OCI-M1 (cell line): ENCODE measurements at places on chromosomes 2 and 18.

DNA sequence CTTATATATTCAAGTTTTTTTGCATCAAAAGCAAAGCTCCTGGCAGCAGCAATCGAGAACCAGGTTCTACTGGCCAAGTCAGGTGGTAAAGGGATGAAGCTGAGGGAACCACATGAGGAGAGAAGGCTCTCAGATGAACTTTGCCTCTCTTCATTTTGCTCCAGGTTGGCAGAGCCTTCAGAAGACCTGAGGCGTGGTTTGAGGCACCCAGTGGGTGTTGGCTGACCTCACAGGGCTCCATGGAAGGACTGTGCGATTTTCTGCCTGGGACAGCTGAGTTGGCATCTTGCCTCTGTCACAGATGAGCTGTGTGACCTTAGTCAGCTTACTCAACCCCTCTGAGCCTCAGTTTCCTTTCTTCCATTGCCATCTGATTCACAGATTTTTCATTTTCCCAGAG is 89.0 kb downstream of the INSIG2 start:
- DNase-seq, result no peak

GRCh38 chr2:1136846-1137245 is 186.2 kb downstream of the SNTG2 start:
- no peak for DNase-seq

GRCh38 chr2:238100821-238101771 is 956 bp downstream of the ESPNL start:
- no peak for DNase-seq

DNA sequence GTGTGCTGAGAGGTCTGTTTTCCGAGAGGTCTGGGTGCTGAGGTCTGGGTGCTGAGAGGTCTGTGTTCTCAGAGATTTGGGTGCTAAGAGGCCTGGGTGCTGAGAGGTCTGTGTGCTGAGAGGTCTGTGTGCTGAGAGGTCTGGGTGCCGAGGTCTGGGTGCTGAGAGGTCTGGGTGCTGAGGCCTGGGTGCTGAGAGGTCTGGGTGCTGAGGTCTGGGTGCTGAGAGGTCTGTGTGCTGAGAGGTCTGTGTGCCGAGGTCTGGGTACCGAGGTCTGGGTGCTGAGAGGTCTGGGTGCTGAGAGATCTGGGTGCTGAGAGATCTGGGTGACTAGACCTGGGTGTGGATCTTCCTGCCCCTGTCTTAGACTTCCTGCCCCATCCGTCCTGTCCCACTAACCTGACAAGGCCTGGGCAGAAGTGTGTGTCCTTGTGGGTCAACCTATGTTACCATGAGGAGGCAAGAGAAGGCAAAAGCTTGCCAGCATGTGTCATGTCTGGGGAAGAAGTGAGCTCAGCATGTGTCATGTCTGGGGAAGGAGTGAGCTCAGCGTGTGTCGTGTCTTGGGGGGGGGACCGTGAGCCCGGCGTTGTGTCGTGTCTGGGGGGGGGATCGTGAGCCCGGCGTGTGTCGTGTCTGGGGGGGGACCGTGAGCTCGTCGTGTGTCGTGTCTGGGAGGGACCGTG is 69.3 kb downstream of the KCNG2 start:
- no peak for DNase-seq

DNA sequence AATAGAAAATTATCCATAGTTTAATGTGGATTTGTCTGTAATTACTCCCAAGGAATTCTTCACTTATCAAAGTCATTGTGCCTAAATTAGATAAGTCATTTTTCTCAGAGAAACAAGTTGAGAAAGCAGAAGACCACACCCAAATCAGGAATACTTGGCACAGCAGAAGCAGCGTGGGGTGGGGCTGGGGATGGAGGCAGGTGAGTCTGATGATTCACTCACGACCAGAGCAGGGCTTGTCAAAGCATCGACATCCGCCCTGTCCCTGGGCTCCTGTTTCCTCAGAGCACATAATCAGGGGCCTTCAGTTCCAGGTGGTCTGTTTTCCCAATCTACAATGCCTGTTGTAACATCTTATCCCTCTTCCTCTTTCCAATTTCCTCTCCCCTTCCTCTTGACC is 31.5 kb upstream of the COLEC12 start:
- DNase-seq, result no peak

DNA sequence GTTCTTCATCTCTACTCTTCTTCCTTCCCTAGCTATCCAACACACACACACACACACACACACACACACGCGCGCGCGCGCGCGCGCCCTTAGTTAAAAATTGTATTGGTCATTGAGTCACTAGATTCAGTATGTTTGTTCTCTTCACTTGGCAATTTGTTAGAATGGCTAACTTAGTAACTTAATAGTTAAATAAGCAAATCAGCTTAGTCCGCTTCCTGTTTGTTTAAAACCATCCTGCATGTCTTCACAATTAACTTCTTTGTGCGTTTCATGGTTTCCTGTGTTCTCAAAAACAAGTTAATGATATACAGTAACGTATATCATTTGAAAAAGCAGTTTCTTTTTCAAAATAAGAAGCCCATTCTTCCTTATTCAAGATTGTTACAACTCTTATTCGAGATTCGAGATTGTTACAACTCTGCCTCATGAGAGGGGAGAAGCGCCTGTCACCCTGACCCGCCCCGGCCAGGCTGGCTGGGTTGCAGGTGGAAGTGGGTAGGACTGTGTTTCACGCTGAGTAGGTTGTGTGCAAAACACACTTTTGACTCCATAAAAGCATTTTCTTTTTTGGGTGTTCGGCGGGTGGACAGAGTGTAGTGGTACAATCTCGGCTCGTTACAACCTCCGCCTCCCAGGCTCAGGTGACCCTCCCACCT is 9.5 kb upstream of the CNNM3 start:
- no peak for DNase-seq

DNA sequence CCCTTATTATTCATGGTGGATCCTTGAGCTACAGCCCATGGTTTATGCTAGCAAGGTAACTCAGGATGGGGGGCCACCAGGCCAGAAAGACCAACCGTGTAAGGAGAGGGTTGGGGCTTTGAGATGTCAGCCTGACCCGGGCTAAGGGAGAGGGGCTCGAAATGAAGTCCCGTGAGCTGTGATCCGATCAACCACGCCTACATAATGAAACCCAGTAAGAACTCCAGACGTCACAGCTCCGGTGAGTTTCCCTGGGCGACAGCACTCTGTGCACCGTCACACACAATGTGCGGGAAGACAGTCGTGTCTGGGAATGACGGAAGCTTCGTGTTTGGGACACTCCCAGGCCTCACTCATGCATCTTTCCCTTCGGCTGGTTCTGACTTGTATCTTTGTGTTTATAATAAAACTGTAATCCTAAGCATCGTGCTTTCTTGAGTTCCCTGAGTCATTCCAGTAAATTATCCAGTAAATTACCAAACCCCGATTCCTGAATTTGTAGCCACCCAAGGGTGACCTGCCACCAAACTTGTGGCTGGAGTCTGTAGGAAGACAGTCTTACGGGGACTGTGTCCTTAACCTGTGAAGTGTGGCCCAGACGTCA is 44.2 kb downstream of the CYP27C1 start:
- no peak for DNase-seq

DNA sequence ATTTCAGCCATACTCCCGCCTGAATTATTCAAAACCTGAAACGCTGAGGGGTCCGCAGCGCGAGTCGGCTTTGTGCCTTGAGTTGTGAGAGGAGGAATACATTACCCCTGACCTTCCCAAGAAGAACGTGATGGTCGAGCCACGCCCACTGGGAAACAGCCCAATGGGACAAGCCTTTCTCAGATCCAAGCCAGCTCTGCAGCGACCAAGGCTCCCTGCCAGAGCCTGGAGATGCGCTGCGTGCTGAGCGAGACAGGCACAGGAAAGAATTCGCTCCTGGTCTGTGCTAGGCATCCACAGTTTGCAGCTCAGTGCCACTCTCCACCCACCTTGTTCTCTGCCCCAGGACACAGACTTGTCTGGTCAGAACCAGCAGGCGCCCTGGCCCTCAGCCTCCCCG is 74.1 kb upstream of the GLI2 start:
- DNase-seq, result no peak

GRCh38 chr2:229634601-229635370 is 79.6 kb downstream of the DNER start:
- DNase-seq, result no peak

GRCh38 chr2:157925071-157925470 is 48.9 kb upstream of the ACVR1 start:
- no peak for DNase-seq

DNA sequence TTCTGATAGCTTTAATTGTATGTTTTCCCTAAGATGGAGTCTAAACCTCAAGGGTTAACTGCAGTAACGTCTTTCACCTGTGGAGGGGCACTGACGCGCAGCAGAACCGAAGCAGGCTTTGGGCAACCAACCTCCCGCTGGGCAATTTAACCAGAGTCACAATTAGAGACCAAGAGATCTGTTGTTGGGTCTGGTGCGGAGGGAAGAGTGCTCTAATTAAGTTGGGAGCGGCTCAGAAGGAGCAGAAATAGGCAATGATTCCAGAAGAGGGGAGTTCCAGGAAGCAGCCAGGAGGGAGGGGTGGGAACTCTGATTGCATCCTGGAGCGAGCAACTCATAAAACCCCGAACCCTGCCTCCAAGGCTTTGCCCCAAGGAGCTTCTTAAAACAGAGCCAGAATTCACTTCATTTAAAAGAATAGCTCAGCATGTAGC is 245.8 kb downstream of the PAX3 start:
- DNase-seq, result peak; percentile 11

- no peak for DNase-seq
Measured at GRCh38 chr2:179771791-179772190, 89.6 kb downstream of the ZNF385B start.

DNA sequence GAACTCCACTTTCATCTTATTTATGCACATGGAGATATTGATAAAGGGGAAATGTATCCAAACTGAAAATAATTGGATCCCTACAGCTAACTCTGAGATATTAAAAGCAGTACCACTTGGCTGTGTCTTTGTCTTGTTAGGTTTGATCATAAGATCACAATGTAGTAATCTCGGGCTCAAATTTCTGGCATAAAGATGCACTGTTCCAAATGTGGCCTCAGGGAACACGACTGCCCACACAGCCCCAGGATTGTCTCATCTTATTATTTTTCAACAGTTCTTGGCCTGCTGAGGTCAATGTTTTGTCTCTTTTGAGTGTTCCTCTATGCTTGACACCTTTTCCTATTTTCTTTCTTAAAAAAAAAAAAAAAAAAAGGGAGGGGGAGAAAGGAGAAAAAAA is 114.1 kb downstream of the GBX2 start:
- DNase-seq, result no peak

- DNase-seq, result no peak
Measured at GRCh38 chr2:35292199-35292598, 1063.4 kb upstream of the CRIM1 start.

- DNase-seq, result no peak
Measured at GRCh38 chr2:108363908-108364225, 13.9 kb upstream of the SULT1C4 start.

DNA sequence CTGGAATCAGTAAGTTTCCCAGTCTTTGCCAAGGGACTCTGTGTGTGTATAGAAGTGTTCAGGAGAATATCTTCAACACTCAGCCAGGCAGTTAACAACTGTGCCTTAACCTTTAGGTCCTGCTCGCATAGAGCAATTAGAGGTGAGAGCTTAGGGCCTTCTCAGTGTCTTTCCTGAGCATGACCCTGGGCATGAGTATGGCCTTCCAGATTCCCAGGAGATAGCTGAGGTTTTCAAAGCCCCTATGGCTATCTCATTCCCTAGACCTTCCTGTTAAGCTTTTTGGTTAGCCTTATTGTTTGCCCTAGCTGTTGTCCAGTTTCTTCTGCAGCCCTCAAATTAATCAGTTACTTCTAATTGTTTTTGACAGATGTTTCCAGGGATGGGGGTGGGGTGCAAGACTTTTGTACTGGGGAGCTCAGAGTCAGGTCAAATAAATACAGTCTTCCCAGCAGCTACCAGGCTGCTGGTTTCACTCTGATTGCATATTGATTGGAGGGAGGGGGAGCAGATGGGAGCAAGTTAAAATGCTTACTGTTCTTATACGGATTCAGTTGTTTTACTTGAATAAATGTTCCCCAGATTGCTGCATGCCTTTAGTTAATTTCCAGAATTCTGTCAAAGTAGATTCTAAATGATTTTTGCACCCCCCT is 23.1 kb downstream of the PDK1 start:
- DNase-seq, result peak; percentile 37

- DNase-seq, result peak; percentile 48
Measured at GRCh38 chr2:171341394-171342066, 92.3 kb downstream of the METTL8 start.

DNA sequence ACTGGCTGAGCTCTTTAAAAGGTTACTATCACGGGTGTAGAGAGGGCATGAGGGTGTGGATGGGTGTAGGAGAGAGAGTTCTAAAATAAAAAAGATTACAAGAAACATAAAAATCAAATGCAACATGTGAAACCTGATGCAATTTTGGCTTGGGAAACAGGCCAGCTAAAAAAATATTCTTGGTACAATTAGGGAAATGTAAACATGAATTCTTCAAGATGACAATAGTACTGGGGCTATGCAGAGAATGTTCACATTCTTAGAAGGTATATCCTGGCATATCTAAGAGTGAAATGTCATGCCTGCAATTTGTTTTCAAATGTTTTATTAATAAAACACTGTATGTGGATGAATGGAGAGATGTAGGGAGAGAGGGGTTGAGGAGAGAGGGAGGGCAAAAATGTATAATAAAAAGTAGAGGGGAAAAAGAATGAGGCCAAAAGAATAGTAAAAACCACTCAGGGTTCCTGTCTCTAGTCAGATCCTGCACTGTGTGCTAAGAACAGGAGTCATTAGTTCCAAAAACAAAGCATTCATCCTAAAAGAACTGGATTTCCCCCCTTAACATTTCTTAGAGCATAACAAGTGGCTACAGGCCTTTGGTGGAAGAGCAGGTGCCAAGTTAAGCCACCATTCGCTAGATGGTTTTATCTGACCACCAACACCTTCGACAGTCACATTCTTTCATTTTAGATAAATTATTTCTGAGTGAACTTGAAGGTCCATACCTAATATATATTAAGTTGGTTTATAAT is 77.3 kb downstream of the LPIN2 start:
- DNase-seq, result no peak

DNA sequence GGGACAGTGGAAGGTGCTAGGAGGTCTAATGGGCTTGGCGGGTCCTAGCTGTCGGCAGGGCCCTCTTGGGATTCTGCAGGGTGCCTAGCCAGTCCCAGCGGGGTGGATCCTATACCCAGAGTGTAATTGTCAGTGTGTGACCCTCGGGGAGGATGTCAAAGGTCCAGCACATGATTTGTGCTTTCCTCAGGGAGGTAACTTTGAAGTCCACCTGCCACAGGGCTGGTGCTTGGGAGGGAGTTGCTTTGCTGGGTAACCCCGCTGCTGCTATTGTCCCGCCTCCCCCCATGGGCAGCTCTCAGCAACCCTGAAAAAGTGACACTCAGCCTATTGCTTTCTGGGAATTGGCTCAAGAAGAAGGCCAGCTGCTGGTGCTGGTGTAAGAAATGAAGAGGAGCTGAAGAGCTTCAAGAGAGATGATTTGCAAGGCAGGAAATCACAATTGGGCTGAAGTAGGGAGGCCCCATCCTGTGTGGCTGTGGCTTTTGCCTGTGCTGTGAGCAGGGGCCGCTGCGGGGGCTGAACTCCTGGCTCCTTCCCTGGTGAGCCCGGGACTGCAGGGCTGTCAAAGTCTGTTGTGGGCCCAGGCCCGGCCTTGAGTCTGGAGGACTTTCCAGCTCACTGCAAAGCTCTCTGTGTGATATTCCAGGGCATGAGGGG is 36.4 kb downstream of the EMILIN2 start:
- DNase-seq, result no peak
